CD4-positive, alpha-beta T cell treated with Interleukin-17A for 1 hour (primary cell): ENCODE measurements at places on chromosomes 12 and 14.

GRCh38 chr12:85299053-85299452 is 19.0 kb downstream of the ALX1 start:
- DNase-seq: no peak

DNA sequence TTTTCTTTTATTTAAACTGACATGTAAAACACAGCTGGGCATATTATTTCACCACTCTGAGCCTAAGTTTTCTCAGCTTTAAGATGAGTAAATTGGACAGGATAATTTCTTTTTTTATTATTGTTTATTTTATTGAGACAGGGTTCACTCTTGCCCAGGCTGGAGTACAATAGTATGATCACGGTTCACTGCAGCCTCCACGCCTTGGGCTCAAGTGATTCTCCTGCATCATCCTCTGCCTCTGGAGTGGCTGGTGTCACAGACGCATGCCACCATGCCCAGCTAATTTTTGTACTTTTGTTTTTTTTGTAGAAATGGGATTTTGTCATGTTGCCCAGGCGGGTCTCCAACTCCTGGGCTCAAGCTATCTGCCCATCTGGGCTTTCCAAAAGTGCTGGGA is 12.7 kb downstream of the BMAL2 start:
- DNase-seq: no peak

DNA sequence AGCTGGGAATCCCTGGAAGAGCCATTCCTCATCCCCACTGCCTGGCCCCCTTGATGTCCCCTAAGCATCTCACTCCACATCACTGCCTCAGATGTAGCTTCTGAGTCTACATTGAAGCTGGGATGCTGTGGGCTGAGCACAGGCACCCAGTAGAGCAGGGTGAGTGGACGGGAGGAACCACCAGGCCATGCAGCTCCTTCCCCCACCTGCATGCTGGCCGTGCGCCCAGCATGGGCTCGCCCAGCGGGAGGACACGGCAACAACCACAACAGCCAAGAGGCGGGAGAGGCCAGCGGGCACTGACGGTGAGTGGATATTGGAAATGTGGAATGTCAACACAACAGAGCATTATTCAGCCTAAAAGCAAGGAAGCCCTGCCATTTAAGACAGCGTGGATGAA is 310.9 kb downstream of the ADGRD1 start:
- no peak for DNase-seq

- DNase-seq: no peak
Observed at GRCh38 chr12:2792671-2793500, 1.9 kb upstream of the FKBP4 start.
